ENCODE measurements at places on chromosomes 2 and 18.

GRCh38 chr2:68709421-68709911 is 25.1 kb upstream of the ARHGAP25 start:
- no peak overlapping the region for H3K4me3 ChIP-seq
- no peaks in the 10 kb centered on the region for H3K27me3 ChIP-seq
- peak; percentile 31 for DNase-seq

GRCh38 chr2:176774766-176775451 is 437.7 kb upstream of the HNRNPA3 start:
- peaks cover 2% of the 10 kb centered on the region for H3K27me3 ChIP-seq
- H3K4me3 ChIP-seq: no peak overlapping the region
- DNase-seq: no peak
- no peak overlapping the region for H3K27ac ChIP-seq

DNA sequence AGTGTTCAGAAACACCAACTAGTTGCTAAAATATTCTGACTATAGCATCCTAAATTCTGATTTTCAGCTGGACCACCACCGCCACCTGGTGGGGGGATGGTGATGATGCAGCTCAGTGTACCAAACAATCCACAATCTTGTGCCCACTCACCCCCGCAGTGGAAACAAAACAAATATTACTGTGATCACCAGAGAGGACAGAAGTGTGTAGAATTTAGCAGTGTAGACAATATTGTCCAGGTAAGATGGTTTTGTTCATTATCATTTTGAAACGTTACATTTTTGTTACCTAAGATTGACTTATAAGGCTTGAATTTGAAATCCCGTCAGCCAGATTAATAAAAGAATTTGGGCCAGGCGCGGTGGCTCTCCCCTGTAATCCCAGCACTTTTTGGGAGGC is 31.7 kb upstream of the UBXN4 start:
- H3K36me3 ChIP-seq: peaks cover 6% of the 10 kb centered on the region
- no peaks in the 10 kb centered on the region for H3K27me3 ChIP-seq
- no peak overlapping the region for H3K27ac ChIP-seq
- H3K4me1 ChIP-seq: no peaks in the 10 kb centered on the region
- DNase-seq: peak; percentile 79

DNA sequence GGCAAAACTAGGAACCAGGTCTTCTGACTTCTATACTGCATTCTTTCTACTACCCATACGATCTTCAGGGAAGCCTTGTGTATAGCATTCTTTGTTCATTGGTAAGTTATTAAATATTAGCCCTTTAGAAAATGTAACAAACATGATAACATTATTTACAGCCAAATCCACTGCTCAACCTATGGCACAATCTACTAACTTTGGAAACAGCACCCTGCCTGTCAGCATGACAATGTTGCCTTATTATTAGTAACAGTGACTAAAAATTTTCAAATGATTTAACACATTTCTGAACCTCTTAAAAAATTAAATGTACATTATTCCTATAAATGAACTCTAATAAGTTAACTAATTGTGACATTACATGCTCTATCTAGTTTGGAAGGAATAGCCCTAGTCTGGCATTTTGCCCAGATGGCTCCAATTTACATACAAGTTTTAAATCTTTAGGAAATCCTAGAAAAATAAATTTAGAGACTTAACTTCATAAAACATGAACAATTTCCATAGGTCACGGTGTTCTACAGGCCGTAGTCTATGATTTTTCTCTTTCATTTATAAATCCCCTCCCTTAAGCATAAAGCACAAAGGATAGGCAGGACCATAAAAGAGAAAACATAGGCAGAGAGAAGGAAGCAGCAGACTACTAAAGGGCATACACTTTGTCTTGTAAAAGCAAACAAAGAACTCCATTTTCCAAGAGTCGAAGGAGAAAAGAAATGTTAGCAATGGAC is 33.7 kb downstream of the YES1 start:
- H3K36me3 ChIP-seq: peaks cover 2% of the 10 kb centered on the region
- no peak overlapping the region for H3K4me3 ChIP-seq
- no peaks in the 10 kb centered on the region for H3K27me3 ChIP-seq
- no peak overlapping the region for H3K27ac ChIP-seq
- H3K4me1 ChIP-seq: peaks cover 8% of the 10 kb centered on the region

- no peaks in the 10 kb centered on the region for H3K27me3 ChIP-seq
- no peak overlapping the region for H3K27ac ChIP-seq
- H3K36me3 ChIP-seq: no peaks in the 10 kb centered on the region
- H3K4me1 ChIP-seq: peaks cover 33% of the 10 kb centered on the region
- no peak for DNase-seq
These were observed 12.2 kb downstream of the ZFP36L2 start for GRCh38 chr2:43214253-43214652.

All from activated CD4-positive, alpha-beta memory T cell treated with anti-CD3 and anti-CD28 coated beads for 36 hours (primary cell).